ENCODE measurements at places on chromosomes 13 and 19.

- no peak for DNase-seq
Measured at GRCh38 chr19:53880711-53881481, 1.1 kb upstream of the PRKCG start.

DNA sequence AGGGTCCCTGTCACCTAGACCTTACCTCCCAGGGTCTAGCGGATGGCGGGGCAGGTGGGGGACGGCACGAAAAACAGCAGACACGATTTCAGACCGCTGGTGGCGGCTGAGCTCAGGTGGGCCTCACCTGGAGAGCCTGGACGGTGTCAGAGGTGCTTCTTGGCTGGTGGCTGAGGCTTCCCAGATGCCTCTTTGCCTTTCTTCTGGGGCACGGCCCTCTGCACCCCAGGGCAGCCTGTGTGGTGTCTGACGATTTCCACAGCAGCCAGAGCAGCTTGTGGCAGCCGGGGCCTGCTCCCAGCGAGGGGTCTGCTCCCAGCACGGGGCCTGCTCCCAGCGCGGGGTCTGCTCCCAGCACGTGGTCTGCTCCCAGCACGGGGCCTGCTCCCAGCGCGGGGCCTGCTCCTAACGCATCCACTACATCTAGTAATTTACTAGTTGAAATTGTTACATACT, 66.7 kb downstream of the ATP11A start:
- no peak for DNase-seq

GRCh38 chr19:33823341-33823740, 26.7 kb downstream of the KCTD15 start:
- DNase-seq, result no peak

DNA sequence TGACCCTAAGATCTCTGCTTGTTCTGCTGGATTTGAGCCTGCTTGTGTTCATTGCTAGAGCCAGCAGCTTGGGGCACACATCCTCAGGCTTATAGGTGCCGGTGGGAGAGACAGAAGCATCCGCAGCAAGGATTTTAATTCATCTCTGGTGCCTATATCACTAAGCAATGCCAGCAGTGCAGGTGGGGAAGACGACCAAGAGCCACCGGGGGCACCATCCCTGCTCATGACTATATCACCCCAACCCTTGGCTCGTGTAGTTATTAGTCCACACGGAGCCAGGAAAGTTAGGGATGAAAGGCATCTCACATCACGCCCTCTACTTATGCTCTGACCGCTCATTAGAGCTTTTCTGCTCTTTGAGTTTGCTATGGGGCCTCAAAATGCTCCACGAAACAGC, 298.2 kb downstream of the DCLK1 start:
- no peak for DNase-seq

GRCh38 chr19:13757805-13758772, 6.2 kb upstream of the MRI1 start:
- no peak for DNase-seq
